ENCODE measurements at places on chromosomes 3 and 15. TPM values are rescaled to one million over a fixed set of nuclear protein-coding genes. Genes with fewer than 3 reads are reported as not detected.
A peak's percentile ranks its signal among the peaks of the same experiment; 100 is the strongest.

- peak overlapping the region; percentile 0 for H3K27ac ChIP-seq
- H3K27me3 ChIP-seq: no peaks in the 10 kb centered on the region
- no peak for DNase-seq
- H3K4me3 ChIP-seq: no peak overlapping the region
- no peaks in the 10 kb centered on the region for H3K36me3 ChIP-seq
Observed at GRCh38 chr3:186095561-186096081, 13.3 kb downstream of the ETV5 start.

GRCh38 chr3:76021376-76021775 is 236.0 kb upstream of the ZNF717 start:
- no peak overlapping the region for H3K4me3 ChIP-seq
- H3K27ac ChIP-seq: no peak overlapping the region
- H3K4me1 ChIP-seq: no peaks in the 10 kb centered on the region
- H3K27me3 ChIP-seq: no peaks in the 10 kb centered on the region

DNA sequence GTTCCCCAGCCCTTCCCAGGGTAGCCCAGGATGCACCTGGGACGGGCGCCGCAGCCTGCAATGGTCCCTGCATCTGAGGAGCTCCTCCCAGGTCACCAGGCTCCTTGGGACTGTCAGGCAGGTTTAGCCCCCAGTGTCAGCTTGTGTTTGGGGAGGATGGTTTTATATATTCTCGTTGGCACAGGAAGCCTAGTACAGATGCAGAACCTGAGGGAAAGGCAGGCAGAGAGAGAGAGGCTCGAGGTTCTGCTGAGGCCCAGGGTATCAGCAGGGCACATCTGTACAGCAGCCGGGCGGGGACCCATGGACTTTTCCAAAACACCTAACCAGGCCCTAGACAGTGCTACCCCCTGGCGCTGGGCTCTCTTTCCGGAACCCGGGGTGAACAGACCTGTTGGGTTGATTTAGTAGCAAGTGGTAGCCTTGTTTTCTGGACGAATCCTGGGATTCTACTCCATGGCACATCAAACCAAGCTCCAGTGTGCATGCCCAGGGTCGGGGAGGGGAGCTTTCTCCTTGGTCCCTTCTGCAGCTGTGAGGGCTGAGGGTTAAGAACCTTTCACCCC is 8.6 kb downstream of the PAK6 start:
- H3K36me3 ChIP-seq: no peaks in the 10 kb centered on the region
- no peak for DNase-seq
- no peak overlapping the region for H3K4me3 ChIP-seq
- no peaks in the 10 kb centered on the region for H3K27me3 ChIP-seq
- no peaks in the 10 kb centered on the region for H3K4me1 ChIP-seq

DNA sequence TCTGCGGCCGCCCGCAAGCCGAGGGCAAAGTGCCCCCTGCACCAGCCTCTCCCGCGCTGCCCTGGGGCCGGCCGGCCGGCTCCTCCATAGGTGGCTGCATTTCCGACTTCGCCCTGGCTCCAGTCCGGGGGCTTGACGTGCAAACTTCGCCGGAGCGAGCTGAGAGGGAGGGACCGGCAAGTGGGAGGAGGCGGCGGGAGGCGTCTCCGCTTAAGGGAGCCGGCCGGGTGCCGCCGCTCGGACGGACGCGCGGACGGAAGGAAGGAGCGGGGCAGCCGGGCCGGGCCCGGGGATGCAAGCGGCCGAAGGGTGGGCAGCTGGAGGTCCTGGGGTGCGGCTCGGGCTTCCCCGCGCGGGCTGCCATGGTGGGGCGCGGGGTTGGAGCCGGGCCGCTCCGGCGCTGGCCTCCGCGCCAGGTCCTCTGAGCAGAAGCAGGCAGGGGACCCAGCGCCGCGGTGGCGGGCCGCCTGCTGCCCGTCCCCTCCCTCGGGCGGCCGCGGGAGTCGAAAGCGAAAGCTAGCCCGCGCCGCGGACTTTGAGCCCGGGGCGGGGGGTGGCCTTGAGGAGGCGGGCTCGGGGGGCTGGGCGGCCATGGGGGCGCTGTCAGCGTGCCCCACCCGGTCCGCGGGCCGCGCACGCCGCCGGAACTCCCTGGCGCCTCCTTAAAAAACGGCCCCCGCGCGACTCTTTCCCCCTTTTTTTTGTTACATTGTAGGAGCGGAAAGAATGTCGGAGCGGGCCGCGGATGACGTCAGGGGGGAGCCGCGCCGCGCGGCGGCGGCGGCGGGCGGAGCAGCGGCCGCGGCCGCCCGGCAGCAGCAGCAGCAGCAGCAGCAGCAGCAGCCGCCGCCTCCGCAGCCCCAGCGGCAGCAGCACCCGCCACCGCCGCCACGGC is at the start of gene SCAANT1:
Gene SCAANT1 (minus strand): TSS at position 511 of the 895 bp plus-strand sequence.
- no peaks in the 10 kb centered on the region for H3K36me3 ChIP-seq
- H3K27me3 ChIP-seq: no peaks in the 10 kb centered on the region
- peak; percentile 94 for DNase-seq

- H3K4me1 ChIP-seq: no peaks in the 10 kb centered on the region
- no peaks in the 10 kb centered on the region for H3K27me3 ChIP-seq
- no peak for DNase-seq
- no peaks in the 10 kb centered on the region for H3K36me3 ChIP-seq
- H3K27ac ChIP-seq: no peak overlapping the region
Observed at GRCh38 chr15:63187589-63188226, 1.7 kb upstream of the RAB8B start.

GRCh38 chr3:195462308-195462610 is 19.4 kb upstream of the ACAP2 start:
- H3K27me3 ChIP-seq: no peaks in the 10 kb centered on the region
- no peaks in the 10 kb centered on the region for H3K36me3 ChIP-seq
- H3K27ac ChIP-seq: no peak overlapping the region
- H3K4me3 ChIP-seq: no peak overlapping the region

GRCh38 chr15:93087825-93088199 is 1.2 kb downstream of the RGMA start:
- no peaks in the 10 kb centered on the region for H3K36me3 ChIP-seq
- no peaks in the 10 kb centered on the region for H3K27me3 ChIP-seq
- peak overlapping the region; percentile 68 for H3K27ac ChIP-seq

GRCh38 chr15:53791581-53791980 is 32.1 kb upstream of the WDR72 start:
- no peaks in the 10 kb centered on the region for H3K36me3 ChIP-seq
- H3K27me3 ChIP-seq: no peaks in the 10 kb centered on the region
- H3K4me1 ChIP-seq: no peaks in the 10 kb centered on the region
- H3K27ac ChIP-seq: no peak overlapping the region
- no peak for DNase-seq
- H3K4me3 ChIP-seq: no peak overlapping the region

DNA sequence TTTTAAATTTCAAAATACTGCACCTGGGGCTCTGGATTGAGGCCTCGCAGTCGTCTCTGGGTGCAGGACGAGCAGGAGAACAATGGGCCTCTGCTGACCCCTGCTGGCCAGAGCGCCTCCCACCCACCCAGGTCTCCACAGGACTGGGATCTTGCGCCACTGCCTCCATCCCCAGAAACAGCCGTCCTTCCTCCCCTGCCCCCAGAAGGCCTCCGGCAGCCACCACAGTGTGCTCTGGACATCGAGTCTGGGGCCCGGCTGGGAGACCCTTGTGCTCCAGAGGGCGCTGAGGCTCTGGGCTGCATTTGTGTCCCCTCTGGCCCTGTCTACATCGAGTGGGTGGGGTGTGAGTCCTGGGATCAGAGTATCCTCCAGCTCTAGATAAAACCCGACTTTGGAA is 6.7 kb upstream of the ACSBG1 start:
- H3K27me3 ChIP-seq: no peaks in the 10 kb centered on the region
- peak; percentile 94 for DNase-seq

- no peak overlapping the region for H3K27ac ChIP-seq
- H3K36me3 ChIP-seq: no peaks in the 10 kb centered on the region
- no peaks in the 10 kb centered on the region for H3K27me3 ChIP-seq
- no peak for DNase-seq
Observed at GRCh38 chr3:178950676-178951075, 120.9 kb downstream of the ZMAT3 start.

DNA sequence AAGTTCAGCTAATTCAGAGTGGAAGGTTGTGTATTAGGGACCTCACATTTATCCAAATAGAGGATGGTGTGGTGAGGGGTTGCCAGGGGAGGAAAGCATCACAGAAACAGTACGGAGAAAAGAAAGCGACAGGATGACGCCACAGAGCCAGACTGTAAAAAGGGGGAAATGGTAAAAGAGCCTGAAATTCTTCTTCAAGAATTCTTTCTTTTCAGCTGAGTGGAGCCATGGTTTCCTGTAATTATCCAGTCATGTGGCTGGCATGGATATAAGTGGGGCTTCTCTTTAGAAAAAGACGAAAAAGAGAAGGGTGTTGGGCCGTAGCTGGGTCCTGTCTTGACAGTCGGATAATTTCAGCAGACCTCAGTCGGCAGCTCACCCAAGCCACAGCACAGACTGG is 24.5 kb upstream of the PSMD6 start:
- H3K27ac ChIP-seq: no peak overlapping the region
- no peaks in the 10 kb centered on the region for H3K27me3 ChIP-seq
- no peak for DNase-seq
- H3K4me3 ChIP-seq: no peak overlapping the region

The SCAANT1 gene
- not detected for total RNA-seq

The MOBP gene
- total RNA-seq: not detected

The SERPINI2 gene
- 2.8 TPM for total RNA-seq

The ASB14 gene
- not detected for total RNA-seq

The DIPK2A gene
- total RNA-seq: 9.1 TPM

Measured in Peyer's patch (tissue), 4 donors.